Activated naive CD4-positive, alpha-beta T cell treated with anti-CD3 and anti-CD28 coated beads, Interleukin-2, amount 50 U/mL, for 16 hours (primary cell): ENCODE measurements at places on chromosomes 3 and 15.

- no peak for DNase-seq
These were observed 721 bp downstream of the P2RY1 start for GRCh38 chr3:152835601-152836102.

DNA sequence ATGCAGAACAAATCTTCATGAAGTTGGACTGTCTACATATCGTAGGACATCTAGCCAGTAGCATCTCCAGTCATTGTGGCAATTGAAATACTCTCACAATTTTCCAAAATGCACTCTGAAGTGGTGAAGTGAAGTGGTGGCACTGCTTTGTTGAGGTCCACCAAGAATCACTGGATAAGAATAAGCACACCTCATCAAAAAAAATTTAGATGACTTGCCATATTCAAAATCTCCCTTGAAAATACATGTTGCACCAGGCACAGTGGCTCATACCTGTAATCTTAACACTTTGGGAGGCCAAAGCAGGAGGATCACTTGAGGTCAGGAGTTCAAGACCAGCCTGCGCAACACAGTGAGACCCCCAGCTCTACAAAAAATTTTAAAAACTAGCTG is 12.9 kb downstream of the HACD2 start:
- DNase-seq: no peak

GRCh38 chr15:100893964-100894295 is 14.3 kb downstream of the ALDH1A3 start:
- DNase-seq: no peak

- no peak for DNase-seq
These were observed 8.0 kb downstream of the TBC1D2B start for GRCh38 chr15:78069462-78070029.

- no peak for DNase-seq
These were observed 21.3 kb upstream of the BNC1 start for GRCh38 chr15:83305704-83306291.

DNA sequence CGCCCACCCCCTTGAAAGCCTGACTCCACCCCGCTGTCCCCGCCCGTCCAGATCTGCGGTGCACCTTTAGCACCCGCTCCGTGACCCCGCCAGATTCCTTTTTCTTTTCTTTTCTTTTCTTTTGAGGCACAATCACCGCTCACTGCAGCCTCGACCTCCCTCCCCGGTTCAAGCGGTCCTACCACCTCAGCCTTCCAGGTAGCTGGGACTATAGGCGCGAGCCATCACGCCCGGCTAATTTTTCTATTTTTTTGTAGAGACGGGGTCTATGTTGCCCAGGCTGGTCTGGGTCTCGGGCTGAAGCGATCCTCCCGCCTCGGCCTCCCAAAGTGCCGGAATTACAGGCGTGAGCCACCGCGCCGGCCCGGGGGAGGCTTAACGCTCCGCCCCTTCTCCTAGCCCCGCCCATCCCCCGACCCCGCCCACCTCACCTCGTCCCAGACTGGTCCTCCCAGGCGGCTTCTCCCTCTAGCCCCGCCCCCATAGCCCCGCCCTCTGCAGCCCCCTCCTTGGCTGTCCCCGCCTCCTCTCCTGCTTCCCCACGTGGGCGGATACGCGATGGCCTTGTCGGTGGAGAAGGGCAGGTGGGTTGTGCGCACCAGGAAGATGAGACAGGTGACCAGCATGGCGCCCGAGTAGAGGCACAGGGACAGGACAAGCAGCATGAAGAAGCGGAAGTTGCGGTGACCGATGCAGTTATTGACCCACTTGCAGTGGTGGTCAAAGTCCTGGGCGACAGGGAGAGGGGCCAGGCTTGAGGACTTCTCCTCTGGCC is 3.2 kb downstream of the ZDHHC19 start:
- DNase-seq: peak; percentile 54

DNA sequence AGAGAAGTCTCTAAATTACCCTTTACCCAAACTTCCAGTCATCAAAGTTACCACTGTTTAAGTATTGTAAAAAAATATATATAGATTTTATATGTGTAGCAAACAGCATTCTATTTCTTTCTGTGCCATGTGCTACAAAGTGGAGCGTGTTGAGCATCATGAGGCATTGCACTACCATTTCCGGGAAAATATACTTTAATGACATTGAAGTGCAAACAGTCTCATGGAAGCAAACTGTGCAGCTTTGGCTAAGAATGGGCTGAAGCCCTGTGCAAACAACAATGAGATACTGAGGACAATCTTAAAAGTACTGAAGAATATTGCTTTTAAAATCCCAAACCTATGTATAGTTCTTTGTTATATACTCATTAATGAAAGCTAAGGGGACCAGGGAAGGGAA is 6.5 kb upstream of the RPL22L1 start:
- DNase-seq: no peak

DNA sequence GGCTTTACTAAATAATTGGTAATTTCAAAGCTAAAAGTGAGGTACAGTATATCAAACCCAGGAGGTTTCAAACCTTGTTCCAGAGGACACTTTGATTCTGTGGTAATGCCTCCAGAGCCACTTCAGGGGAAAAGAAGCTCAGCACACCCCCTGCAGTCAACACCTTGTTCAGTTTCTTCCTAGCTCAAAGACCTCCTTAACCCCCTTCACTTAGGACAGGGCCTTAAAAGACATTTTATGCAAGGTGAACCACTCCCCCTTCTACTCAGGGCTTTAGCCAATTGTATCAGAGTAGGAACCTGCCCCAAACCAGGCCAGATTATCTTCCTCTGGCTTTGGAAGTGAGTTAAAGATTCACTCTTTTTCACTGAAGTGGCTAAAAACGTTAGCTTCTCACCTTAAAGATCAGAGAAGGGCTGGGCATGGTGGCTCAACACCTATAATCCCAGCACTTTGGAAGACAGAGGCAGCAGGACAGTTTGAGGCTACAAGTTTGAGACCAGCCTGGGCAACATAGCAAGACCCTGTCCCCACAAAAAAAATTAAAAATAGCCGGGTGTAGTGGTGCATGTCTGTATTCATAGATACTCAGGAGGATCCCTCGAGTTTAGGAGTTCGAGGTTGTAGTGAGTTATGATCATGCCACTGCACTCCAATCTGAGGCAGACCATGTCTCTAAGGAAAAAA is 3.4 kb downstream of the DENND6A start:
- DNase-seq: no peak

DNA sequence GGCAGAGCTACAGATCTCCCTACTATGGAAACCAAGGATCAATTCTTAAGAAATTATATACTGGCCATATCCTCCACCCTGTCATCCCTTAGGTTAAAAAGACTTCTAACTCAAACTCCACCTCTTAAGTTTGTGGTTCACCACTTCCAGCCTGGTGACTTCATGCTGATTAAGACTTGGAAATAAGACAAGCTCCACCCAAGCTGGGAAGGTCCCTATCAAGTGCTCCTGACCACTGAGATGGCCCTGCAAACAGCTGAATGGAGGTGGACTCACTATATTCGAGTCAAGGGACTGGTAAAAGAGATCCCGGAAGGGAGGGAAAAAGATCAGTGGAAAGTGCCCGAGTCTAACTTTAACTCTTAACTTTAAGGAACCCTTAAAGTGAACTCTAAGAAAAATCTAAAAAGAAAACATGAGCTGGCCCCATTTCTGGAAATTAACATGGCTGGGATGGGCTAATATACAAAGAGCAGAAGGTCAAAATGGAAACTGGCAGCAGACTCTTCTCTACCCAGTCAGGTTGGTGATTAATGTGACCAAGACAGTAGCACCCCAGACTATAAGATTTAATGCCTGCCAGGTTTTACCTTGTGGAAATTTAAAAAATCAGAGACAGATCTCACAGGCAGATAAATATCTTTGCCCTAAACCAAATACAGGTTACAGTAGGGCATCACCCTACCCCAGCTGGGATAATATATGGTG is 43.9 kb downstream of the PPCDC start:
- DNase-seq: no peak

DNA sequence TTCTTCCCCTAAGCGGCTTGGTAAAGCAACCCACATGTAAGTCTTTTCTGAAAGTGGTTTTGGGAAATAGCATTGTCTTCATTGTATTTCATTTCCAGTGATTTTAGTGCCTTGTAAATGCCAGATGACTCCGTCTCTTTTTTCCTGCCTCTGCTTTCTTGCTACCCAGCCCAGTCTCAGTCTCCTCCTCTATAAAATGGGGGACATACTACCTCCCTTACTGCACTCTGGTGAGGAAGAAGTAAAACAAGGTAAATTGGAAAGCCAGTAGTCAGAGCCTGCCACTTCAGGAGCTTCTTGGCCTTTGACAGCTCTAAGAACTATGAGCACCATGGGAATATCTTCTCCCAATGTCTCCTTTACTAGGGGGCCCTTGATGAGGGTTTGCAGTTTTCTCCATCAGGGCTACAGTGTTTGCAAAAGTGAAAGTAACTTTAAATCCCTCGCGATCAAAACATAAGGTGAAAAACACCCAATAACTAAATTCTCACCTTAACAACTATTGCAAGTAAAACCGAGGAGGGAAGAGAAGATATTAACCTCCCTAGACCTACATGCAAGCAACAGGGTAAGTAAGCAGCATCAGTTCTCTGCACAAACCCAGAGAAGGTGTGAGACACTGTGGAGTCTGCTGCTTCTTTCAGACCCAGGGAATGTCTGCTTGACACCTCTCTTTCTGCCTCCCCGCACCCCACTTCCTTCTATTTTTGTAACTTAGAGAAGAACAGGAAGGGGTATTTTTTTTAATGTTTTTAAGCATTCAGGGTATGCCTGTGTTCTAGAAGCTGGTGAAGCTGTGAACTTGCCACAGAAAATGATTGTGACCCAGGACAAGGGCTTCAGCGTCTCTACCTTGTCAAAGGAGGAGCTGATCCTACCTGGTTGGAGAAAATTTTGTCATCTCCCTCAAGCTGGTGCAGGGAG is 159.1 kb upstream of the EOMES start:
- DNase-seq: no peak

- no peak for DNase-seq
These were observed 12.8 kb downstream of the NXPE3 start for GRCh38 chr3:101791778-101792177.

DNA sequence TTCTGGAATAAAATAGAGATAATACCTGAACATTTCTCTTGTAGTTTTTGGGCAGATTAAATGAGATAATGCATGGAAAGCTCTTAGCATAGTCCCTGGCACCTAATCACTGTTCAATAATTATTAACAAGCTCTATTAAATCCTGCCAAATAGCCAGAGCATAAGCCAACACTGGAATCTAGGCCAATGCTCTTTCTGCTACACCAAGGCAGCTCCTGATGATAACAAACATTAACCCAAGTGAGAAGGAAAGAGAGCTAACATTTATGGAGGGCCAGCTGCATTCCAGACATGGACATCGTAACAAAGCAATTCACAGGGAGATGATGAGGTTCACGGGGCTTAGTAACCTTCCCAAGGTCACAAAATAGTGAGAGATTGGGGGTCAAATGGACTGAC is 23.3 kb downstream of the LARP6 start:
- no peak for DNase-seq

DNA sequence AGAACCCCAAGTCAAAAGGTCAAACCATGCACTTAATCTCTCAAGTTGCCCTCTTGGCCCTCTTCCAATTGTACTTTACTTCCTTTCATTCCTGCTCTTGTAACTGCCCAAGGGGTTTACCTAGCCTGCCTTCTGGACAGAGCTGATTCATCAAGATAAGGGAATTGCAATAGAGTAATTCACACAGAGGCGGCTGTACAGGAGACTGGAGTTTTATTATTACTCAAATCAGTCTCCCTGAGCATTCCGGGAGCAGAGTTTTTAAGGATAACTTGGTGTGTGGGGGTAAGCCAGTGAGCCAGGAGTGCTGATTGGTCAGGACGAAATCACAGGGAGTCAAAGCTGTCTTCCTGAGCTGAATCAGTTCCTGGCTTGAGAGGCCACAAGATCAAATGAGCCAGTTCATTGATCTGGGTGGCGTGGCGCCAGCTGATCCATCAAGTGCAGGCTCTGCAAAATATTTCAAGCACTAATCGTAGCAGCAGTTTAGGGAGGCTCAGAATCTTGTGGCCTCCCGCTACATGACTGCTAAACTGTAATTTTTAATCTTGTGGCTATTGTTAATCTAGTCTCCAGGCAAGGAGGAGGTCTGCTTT is 590.0 kb downstream of the EPHA3 start:
- no peak for DNase-seq

GRCh38 chr3:115040673-115041286 is 106.3 kb downstream of the ZBTB20 start:
- DNase-seq: peak; percentile 44

- DNase-seq: no peak
These were observed 139.2 kb upstream of the EOMES start for GRCh38 chr3:27861046-27862036.

- DNase-seq: peak; percentile 61
These were observed 2.2 kb downstream of the IGF1R start for GRCh38 chr15:98650417-98651035.

GRCh38 chr3:123430266-123430665 is 18.6 kb downstream of the ADCY5 start:
- no peak for DNase-seq

GRCh38 chr3:39262846-39263245 is 17.0 kb downstream of the CX3CR1 start:
- DNase-seq: no peak

DNA sequence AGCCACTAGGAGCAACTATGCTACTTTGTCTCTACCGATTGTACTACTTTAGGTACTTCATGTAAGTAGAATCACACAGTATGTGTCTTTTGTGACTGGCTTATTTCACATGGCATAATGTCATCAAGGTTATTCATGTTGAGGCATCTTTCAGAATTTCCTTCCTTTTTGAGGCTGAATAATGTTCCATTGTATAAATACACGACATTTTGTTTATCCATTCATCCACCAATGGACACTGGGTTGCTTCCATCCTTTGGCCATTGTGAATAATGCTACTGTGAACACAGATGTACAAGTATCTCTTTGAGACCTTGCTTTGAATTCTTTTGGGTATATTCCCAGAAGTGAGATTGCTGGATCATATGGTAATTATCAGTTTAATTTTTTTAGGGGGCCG is 29.2 kb downstream of the MYO5A start:
- no peak for DNase-seq

DNA sequence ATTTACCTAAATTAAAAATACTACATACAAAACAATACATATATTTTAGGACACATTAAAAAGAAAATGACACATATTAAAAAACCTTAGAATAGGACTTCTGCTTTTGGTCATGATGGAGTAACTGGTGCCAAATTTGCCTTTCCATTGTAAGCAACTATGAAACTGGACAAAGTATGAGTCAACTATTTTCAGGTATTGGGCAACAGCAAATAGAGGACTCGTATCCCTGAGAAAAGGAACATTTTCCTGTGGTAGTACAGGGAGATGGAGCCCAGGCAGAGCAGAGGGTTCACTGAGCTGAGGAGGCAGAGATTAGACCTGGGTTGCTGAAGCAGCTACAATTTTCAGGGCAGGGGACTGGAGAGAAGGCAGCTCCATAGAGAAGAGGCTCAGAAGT is 14.7 kb downstream of the CCR1 start:
- no peak for DNase-seq

- peak; percentile 6 for DNase-seq
These were observed 5.4 kb downstream of the VILL start for GRCh38 chr3:37995652-37996641.
